ENCODE measurements at places on chromosomes 5 and 9. TPM values are rescaled to one million over a fixed set of nuclear protein-coding genes. Genes with fewer than 3 reads are reported as not detected.

Gene STPG3
- total RNA-seq = not detected

DNA sequence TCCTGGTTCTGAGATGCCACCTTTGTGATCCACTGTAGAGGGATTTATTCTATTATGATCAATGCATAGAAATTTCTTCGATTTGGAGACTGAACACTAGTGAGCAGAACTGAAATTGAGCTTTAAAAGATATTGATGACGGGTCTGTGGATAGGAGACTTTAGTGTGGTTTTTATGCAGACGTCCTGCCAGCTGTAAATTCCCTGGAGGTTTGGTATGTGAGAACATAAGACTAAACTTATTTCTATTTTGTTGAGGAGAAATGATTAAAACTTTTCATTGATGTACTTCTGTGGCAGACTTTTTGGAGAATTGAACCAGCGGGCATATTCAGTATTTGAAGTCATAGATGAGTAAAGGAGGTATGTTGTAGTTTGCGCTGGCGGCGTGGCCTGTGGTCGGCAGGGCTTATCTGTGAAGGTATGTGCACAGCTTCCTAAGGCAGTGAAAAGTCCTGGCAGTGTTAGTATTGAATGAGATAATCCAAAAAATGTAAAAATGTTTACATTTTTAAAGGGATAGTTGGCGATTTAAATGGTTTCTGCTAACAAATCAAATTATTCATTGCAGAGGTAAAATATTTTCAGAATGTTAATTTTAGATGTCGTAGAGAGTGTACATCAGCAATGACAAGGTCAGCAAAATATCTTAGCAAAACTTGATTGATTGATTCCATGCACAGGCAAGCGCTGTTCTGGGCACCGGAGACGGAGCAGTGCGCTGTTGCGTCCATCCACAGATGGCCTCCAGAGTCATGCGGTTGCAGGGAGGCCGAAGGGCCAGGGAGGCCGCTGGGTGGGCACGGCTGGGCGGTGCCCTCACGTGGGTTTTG lies 20.4 kb downstream of the TENT4A start:
- H3K27ac ChIP-seq = peak overlapping the region; percentile 54
- H3K27me3 ChIP-seq = no peaks in the 10 kb centered on the region
- no peak overlapping the region for H3K4me3 ChIP-seq
- peaks cover 13% of the 10 kb centered on the region for H3K36me3 ChIP-seq
- DNase-seq = no peak
- H3K4me1 ChIP-seq = no peaks in the 10 kb centered on the region

DNA sequence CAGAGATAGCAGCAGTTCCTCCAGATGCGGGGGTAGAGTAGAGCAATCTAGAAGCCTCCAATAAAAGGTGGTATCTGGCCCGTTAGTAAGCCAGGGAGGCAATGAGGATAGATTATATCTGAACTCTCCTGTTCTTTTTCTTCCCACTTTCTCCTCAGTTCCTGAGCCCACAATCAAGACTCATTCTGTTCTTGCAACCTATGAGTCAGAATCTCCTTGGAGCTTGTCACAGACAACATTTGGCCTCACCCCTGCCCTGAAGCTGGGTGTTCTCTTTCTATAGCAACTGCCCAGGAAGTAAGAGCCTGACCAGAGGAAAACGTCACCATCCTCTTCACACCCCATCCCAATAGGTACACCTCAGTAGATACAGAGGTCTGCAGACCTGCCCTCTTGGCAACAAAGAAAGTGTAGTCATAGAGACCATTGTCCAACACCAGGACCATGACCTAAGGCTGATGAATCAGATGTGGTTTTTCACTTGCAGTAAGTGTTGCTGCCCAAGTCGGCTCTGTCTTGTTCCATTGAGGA lies 76.3 kb upstream of the PCA3 start:
- H3K27me3 ChIP-seq = no peaks in the 10 kb centered on the region
- peak; percentile 76 for DNase-seq
- H3K4me3 ChIP-seq = no peak overlapping the region
- no peaks in the 10 kb centered on the region for H3K36me3 ChIP-seq
- H3K4me1 ChIP-seq = no peaks in the 10 kb centered on the region

DNA sequence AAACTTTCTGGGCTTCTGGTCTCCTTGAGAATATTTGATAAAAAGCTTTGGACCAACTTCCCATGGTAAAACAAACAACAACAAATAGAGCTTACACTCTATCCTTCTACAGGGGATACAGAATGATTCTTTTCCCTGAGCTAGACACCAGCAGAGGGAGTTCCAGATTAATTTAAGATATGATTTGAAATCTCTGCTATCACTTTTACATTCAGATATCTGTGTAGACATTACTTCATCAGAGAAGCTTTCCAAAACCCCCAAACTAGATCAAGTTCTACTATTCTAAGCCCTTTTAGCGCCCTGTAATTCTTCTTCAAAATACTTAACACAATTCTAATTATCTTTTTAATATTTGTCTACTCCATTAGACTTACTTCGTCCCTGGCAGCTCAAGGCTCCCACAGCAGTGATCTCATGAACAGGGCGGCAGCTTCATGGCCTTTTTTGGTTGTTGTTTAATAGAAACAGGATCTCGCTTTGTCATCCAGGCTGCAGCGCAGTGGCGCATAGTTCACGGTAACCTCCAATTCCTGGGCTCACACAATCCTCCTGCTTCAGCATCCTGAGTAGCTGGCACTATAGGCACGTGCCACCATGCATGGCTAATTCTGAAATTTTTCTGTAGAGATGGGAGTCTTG lies 955 bp upstream of the GALNT12 start:
- no peaks in the 10 kb centered on the region for H3K36me3 ChIP-seq
- H3K4me1 ChIP-seq = peaks cover 10% of the 10 kb centered on the region
- no peak for DNase-seq
- H3K27ac ChIP-seq = no peak overlapping the region
- no peaks in the 10 kb centered on the region for H3K27me3 ChIP-seq

- no peaks in the 10 kb centered on the region for H3K4me1 ChIP-seq
- H3K27me3 ChIP-seq = no peaks in the 10 kb centered on the region
- H3K4me3 ChIP-seq = no peak overlapping the region
- no peak overlapping the region for H3K27ac ChIP-seq
These were observed 119.6 kb upstream of the TAF11L2 start for GRCh38 chr5:17378346-17378997.
